ENCODE measurements at places on chromosomes 7 and 10. TPM values are rescaled to one million over a fixed set of nuclear protein-coding genes. Genes with fewer than 3 reads are reported as not detected.

DNA sequence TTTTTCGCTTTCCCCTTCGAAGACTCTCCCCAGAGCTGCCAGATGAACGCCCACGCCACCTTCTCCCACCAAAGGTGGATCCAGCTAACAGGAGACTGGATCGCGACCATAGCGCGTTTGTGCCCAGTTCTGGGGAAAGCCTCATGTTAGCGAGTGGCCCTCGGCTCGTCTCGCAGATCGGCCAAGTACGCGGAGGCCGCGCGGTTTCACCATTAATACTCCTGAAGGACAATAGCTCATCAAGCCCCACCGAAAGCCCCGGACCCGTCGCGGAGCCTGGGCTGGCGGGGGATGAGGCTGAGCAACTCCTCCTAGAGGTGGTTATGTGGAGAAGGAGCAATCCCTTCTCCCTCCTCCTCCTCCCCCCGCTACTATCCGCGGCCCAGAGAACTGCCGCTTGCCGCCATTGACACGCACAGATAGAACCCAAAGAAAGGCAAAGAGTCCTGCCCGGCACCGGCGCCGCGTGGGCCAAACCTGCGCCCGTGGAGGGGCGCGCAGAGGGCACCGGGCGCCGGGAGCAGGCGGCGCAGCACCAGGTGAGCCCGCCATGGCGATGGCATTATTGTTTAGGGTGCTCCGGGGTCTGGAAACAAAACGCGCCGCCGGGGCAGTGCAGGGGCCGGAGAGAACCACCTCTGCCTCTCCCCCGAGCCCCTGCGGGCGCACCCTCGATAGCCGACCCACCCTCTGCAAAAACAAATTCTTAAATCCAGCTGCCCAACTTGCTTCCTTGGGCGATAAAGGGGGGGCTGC, at the start of gene MACROH2A2:
Gene MACROH2A2 (plus strand): TSS at position 385 of the 756 bp plus-strand sequence. CDS start 22,813 bp downstream, outside the sequence.
- no peak for DNase-seq

GRCh38 chr7:118003476-118003875, 130.2 kb upstream of the CTTNBP2 start:
- no peak for DNase-seq

MYOZ1 gene
- total RNA-seq, result not detected

CACNB2 gene
- total RNA-seq, result not detected

PNLIPRP2 gene
- not detected for total RNA-seq

DNA sequence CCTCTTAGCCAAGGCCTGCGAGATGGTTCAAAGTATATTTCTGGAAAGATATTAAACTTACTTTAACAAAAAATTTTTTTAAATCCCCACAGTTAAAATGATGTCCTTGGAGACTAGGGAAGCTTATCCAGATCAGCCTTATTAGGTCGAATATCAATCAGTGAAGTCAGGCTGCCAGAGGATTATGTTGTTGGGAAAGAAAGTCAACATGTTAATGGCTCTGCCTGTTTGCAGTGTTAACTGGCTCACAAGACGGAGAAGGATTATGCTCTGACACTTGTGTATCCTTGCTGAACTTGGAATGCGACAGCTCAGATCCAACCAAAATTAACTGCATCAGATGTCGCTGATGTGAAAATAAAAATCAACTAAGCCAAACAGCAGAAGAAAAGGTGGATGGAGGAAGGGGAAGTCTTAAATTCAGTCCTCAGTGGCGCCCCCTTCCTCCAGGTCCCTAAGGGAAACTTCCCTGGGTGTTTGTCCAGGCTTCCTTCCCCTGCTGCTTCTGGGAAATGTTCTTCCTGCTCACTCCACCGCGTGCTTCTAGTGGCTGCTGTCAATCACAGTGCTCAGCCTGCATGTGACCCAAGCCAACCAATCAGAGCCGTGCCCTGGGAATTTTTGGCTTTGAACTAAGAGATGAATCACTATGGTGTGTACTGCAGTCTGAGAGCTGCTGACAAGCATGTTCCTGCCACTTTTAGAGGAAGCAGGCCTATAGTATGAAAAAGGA, 690.4 kb upstream of the NRP1 start:
- no peak for DNase-seq

DNA sequence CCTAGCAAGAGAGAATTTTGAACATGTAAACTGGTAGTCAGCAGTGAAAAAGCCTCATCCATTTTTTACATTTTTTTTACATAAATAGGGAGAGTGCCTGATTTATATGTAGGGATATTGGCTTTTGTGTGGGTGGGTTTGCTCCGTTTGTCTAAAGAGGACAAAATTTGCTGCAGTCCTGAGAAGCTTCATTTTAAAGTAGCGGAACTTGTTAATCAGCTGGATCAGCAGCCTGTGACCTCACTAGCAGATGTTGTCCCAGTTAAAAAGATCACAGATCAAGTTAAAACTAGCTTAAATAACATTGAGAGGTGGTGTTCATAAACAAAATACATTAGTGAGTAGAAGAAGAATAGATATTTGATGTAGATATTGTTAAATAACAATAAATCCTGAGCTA, 2.6 kb downstream of the ATRNL1 start:
- DNase-seq, result no peak

GRCh38 chr7:30752979-30753378, 1.0 kb downstream of the INMT start:
- DNase-seq, result no peak

DNA sequence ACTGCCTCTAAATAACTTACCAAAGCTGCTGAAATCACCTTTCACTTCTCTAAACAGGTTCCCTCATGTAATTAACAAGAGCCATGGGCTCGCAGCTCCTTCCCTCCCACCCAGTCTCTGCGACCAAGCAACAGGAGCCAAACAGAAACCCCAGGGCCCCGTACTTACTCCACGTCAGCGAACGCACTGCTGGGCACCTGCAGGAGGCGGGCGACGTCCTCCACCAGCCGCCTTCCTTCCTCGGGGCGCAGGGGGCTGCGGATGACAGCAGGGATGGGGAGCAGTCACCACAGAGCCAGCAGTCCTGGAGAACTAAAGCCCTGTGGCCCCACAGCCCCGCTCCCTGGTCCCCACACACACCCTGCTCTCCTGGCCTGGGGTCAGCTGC, 477.0 kb downstream of the PTPRN2 start:
- no peak for DNase-seq

BLNK gene
- total RNA-seq, result 238 TPM

ATRNL1 gene
- 1.2 TPM for total RNA-seq

DNA sequence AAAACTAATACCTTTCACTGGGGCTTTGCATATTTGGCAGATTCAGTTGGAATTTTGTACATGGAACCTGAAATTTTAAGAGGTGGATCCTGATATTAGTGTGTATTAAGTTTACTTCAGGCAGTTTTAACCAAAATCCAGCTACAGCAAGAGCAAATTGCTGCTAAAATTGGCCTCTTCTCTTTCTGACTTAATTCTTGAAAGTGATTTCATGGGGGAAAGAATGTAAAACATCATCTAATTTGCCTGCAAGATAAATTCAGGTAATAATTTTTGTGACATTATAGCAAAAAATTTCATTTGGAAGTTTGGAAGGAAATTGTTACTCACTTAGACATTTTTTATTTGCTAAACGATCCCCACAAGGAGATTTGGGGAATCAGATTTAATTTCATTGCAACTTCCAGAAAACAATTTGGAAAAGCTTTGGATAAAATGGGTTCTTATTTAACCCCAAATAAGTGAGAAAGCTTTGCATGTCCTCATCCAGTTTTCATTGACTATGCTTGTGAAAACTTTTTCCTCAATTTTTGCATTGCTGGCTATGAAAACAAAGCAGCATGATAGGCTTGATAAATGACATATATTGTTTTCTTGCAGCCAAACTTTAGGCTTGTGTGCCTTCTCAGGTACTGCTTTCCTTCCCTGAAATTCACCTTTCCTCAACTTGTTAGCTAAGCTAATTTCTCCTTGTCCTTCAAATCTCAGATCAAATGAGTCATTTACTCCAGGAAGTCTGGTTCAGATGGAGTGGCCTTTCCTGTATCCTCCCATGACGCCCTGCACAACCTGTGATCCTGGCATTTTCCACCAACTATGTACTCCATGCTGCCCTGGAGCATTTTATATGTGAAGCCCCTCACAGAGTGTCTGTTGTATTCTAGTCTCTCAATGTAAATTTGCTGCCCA, 27.4 kb upstream of the ZNF438 start:
- no peak for DNase-seq

DNA sequence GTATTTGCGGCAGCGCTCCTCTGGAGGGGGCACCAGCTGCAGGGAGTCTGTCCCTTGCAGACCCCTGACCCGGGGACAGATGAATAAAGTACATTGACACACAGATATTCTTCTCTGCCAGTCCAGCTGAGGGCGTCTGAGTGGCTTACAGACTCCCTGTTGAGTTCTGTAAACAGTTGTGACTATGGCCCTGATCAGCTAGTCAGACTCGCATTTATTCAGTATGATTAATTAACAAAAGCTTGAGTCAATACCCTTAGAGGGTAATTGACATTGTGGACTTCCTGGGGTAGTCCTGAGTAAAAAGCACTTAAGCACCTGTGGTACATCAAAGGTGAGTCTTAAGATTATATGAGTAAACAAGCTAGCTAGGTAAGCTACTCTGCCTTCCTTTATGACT, 21.0 kb downstream of the ANKRD30A start:
- no peak for DNase-seq

DNA sequence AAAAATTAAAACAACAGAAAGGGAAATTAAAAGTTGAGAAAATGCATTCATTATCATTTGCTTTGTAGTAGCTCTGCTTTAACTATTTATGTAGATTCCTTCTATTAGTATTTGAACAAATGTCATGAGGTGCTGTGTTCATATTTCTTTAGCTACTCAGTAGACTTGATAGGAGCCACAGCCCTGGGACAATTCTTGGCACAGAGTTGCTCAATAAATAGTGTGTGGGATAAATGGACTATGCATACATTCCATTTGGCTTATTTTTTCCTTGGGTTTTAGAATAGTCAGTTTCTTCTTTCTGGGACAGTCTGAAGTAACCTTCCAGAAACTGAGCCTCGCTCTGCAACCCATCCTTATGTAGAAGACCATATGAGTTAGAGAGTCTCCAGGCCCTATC, 13.4 kb downstream of the RPP30 start:
- DNase-seq, result no peak

DDC gene
- total RNA-seq, result not detected

GRCh38 chr10:21995557-21995956, 8.0 kb downstream of the DNAJC1 start:
- no peak for DNase-seq

GRCh38 chr10:21976739-21977138, 26.8 kb downstream of the DNAJC1 start:
- no peak for DNase-seq

ACTR3C gene
- 10.1 TPM for total RNA-seq

VSTM4 gene
- not detected for total RNA-seq

DNA sequence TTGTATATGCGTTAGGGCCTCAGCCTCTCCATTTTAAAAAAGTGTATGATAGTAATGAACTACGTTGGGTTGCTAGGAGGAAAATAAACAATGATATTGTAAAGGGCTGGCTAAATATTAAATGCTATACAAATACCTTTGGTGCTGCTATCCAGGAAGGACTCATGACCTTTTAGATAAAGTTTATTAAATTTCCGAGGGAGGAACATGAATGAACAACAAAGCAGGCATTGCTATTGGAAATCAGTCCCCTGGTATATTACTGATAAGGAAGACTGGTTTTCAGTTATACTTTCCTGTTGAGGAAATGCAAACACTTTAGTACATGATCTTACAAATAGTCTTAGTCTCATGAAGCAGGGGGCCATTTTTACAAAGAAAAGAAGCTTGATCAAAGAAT, 17.2 kb upstream of the AGR2 start:
- DNase-seq, result no peak

DNA sequence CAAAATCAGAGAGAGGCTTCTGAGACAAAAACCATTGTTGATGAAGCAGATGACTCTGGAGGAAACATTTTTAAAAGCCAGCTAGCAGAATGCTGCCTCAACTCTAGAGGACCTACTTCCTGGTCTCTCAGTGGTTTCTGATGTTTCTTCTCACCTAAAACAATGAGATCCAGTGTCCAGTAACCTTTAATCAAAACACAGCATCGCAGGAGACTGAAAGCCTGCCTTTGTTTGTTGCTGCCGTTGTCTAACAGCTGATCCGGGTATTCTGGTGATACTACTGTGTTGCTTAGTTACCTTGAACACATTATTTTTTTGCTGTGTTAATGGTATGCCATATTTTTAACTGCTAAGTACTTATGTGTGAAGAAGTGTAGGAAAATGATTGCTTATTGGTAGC, 70.9 kb downstream of the WIPF3 start:
- DNase-seq, result no peak

CNNM2 gene
- 5.5 TPM for total RNA-seq

GRCh38 chr10:88792661-88793060, 9.9 kb upstream of the LIPM start:
- no peak for DNase-seq

- no peak for DNase-seq
Measured at GRCh38 chr7:65731562-65732035, 141.3 kb upstream of the VKORC1L1 start.

DNA sequence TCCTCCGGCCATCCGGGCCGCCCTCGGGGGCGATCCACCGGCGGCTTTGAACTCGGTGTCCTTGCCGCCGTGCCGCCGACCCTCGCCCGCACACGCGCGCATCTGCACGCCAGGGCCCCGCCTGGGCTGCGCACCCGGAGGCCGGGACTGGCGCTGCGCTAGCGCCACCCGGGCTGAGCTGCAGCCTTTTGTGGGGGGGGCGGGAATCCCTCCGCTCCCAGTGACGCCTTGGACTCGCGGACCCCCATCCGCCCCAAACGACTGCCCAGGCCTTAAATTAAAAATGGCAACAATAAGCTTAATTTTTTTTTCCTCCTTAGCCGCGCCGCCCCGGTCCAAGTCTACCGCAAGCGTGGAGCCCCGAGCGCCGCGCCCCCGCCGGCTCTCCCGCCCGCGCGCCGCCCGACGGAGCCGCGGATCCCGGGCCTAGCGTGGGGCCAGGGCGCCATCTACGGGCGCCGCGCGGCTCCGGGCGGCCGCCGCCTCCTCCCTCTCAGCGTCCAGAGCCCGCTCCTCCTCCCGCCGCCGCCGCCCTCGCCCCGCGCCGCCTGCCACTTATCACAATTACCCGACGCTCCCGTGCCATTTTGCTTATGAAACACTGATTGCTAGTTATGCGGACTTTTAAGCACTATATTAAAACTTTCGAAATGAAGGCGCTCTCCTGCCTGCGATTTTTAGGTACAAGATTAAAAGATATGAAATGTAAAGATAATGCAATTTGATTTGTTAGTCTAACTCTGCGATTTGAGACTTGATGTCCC, 7.5 kb upstream of the EBF3 start:
- DNase-seq, result no peak

DNA sequence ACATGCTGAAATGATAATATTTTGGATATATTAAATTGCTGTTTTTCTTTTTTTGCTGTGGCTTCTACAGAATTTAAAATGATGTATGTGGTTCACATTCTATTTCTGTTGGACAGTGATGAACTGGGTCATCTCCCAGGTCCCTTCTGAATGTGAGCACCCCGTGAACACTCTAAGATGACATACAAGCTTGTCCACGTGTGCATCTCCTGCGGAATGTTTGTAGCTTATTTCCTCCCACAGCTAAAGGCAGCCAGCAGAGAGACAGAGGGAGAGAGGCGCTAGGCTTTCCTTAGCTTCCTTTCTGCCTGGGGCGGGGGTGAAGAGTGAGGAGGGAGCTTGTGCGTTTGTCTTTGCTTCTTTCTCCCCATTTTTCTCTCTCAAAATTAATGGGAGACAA, 219.1 kb downstream of the EMX2 start:
- no peak for DNase-seq

Measured in activated B cell treated with CpG ODN at 0.5 μM for 24 hours (primary cell).